ENCODE measurements at places on chromosomes 3 and 15.

DNA sequence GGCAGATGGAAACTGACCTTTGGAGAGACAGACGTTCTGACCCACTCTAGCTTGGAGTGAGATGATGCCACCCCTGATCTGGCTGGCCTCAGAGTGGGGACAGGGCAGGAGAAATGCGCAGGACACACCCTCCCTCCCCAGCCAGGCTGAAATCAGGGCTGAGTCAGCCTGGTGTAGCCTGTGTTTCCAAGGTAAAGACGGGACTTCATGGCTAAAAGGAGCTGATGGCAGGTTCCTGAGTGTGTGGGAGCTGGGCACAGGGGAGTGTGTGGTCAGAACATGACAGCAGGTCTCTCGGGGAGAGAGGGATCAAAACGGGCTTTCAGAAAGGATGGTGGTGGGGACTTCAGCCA, 14.6 kb upstream of the POLG start:
- no peak for DNase-seq

DNA sequence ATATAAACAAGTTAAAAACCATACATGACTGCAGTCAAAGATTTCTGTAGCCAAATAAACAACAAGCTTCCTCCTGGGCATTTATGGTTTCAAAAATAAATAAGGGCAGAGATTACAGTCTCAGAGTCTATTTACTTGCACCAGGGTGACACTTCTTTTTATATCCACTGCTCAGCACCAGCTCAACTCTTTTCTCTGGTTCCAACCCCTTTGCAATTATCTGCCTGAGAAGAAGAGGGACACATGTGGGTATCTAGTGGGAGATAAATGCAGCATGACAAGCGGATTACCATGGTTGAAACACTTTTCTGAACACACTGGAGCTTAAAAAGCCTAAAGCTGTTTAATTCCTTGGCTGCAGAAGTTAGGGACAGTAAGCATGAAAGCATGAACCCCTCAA, 311.5 kb downstream of the CNTN3 start:
- no peak for DNase-seq

GRCh38 chr3:139930211-139930610, 4.8 kb upstream of the CLSTN2 start:
- DNase-seq, result no peak

DNA sequence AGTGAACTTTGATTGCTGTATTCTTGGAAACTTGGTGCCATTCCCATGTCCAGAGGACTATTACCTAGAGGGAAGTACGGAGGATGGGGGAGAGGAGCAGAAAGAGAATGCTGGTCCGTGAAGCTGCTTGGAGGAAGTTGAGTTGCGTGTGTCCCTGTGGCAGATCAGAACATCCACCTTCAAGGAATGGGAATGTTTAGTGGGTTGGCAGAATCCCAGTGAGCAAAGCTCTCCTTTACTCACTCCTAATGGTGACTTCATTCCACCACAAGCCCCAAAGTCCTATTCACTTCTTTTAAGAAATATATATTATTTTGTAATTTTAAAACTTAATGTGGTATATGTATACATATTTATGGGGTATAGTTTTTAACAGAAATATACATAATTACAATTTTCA, 247.8 kb upstream of the FEZF2 start:
- DNase-seq, result no peak

GRCh38 chr3:112860898-112861297, 14.2 kb upstream of the CD200R1L start:
- peak; percentile 55 for DNase-seq

DNA sequence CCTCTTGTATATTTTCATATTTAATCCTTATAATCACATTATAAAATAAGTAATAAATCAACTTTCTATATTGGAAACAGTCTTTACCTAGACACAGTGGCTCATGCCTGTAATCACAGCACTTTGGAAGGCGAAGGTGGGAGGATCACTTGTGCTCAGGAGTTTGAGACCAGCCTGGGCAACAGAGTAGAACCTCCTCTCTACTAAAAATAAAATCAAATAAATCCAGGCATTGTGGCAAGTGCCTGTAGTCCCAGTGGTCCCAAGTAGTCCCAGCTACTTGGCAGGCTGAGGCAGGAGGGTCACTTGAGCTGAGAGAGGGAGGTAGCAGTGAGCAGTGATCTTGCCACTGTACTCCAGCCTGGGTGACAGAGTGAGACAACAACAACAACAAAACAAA, 975.1 kb downstream of the ROBO1 start:
- DNase-seq, result no peak

DNA sequence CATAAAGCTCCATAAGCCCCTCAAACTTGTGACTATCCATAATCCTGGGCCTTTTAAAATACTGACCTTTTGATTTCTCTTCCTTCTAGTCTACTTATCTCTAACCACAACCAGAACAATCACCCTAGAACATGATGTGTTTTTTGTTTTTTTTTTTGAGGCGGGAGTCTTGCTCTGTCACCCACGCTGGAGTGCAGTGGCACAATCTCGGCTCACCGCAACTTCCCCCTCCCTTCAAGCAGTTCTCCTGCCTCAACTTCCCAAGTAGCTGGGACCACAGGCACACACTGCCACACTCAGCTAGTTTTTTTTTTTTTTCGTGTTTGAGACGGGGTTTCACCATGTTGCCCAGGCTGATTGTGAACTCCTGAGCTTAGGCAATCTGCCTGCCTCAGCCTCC, 25.1 kb downstream of the VPS39 start:
- no peak for DNase-seq

DNA sequence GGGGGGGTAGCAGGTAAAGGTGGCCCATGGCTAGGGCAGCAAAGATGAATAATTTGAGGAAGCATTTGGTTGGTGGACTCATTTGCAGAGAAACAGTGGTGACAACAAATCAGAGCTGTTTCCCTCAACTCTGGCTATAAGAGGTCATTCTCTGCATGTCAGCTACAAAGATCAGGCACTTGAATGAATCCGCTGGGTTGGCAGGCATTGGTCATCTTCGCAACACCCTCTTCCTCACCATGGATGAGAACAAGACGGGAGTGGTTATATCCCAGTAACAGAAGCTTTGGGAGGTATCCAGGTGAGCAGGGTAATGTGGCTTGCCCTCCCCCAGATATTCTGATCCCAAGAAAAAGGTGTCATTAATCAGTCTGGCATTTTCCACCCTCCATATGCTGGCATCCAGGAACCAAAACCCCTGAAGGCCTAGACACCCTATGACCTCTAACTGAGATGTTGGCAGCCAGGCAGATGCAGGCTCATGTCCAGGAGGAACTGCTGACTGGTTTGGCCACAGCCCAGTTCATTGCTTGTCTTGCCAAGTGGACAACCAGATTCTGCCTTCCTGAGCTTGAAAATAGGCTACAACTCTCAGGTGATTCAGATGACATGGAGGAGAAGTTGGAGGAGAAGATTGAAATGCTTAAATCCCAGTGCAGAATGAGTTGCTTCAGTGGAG, 108.9 kb upstream of the TRIM42 start:
- DNase-seq, result no peak

DNA sequence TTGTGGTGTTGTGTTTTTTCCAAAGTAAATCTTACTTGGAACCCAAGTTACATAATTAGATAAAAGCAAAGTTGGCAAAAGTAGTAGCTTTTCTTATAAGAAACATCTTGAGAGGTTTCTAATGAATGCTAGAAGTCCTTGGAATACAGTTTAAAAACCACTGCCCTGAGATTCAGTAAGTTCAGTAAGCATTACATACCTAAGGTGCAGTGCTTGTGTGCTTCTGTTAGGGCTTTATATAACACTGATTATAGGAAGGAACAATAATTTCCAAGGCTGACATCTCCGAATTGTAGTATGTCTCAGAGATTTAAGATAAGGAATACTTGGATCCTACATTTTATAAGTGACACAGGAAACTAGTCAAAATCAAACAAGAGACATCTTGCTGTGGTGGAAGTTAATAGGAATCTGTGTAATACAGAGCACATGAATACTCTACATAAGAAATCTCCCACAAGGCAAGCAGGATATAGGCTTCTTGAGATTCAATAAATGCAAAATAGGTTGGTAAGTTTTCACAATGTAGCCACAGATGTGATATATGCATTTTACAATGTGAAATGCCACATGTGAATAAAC, 268.2 kb downstream of the LSAMP start:
- no peak for DNase-seq

- DNase-seq, result no peak
Observed at GRCh38 chr15:39296955-39297354, 283.9 kb upstream of the THBS1 start.

DNA sequence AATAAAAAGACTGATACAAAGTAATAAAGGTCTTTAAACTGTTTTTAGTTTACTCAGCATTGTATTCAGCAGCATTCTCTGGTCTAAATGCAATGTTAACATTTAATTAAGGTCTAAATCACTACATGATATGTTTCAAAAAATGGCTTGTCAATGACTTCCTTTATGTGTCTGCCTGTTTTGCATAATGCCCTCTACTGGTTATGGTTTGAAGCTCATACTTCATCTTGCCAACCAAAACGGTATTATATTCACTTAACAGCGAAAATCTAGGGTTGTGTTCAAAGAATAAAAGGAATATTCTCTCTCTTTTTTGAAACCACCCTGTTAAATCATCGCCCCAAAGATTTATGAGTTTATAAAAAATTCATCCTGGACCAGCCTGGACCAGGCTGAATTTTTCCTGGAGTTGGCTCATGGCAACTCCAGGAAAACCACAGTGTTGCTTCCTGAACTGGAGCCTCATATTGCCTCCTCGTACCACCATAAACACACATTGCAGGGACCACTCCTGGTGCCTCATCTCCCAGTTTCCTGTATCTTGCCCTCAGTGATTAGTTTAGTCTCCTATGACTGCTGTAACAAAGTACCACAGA, 6.7 kb upstream of the NCEH1 start:
- DNase-seq, result no peak

DNA sequence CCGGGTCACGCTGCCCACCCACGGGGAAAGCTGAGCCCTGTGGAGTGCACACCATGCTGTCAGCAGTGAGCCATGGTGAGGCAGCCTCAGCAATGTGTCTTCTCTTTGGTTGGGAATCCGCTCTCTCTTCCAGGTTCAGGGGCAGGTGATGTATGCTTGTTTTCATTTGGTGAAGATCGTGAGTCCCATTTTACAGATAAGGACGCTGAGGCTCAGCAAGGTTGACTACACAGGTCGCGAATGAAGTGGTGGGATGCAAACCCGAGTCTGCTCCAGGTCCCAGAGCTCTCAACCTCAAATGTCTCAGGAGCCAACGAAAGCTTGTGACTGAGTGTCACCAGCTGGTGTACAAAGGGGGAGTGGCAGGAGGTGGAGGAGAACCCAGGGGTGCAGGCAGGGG, 74.3 kb downstream of the RPN1 start:
- no peak for DNase-seq

GRCh38 chr3:25663347-25663868, 1.3 kb downstream of the TOP2B start:
- DNase-seq, result no peak

GRCh38 chr15:37044915-37045648, 55.3 kb downstream of the MEIS2 start:
- DNase-seq, result no peak

DNA sequence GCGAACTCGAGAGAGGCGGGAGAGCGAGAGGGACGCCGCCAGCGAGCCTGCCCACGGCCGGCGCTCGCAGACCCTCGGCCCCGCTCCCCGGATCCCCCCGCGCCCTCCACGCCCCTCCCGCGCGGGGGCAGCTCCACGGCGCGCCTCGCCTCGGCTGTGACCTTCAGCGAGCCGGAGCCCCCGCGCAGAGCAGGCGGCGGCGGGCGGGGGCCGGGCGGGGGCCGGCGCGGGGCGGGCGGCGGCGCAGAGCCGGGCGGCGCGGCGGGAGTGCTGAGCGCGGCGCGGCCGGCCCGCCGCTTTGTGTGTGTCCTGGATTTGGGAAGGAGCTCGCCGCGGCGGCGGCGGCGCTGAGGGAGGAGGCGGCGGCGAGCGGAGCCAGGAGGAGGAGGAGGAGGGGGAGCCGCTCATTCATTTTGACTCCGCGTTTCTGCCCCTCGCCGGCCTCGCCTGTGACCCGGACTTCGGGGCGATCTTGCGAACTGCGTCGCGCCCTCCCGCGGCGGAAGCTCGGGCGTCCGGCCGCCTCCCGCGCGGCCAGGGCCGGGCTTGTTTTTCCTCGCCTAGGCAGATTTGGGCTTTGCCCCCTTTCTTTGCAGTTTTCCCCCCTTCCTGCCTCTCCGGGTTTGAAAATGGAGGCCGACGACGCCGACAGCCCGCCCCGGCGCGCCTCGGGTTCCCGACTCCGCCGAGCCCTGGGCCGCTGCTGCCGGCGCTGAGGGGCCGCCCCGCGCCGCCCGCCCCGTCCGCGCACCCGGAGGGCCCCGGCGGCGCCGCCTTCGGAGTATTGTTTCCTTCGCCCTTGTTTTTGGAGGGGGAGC, 524 bp downstream of the IGF1R start:
- DNase-seq, result no peak

DNA sequence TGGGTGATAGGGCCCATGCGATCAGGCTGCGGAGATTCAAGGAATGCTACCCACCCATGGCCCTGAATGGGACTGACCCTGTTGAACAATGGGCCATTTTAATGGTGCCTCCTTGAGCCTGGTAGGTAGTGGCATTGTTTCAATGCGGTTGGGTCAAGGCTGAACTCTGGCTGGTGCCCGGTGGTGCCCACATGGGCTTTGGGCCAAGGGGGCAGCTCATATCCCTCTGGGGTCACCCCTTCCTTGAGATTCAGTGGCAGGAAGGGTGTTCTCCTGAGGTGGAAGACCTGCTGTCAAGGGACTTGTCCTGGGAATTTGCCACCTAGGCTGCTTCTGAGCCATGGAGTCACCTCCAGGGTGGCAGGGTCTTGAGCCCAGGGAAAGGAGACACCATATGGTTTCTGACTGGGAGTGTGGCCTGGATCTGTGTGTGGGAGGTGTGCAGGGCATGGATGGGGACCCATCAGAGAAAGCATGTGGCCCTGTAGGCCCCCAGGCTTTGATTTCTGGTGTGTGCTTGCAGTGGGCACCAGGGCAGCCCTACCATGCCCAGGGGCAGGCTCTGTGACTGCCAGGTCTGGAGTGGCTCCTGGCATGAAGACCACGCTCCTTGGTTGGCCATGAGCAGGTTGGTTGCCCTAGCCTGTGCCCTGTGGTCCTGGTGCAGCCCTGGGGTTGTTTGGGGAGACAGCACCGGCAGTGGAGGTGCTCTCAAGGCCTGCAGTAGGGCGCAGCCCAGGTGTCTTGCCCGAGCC, 199.9 kb downstream of the UBE3A start:
- DNase-seq, result no peak

GRCh38 chr15:31367730-31368344, 41.2 kb downstream of the KLF13 start:
- no peak for DNase-seq

GRCh38 chr15:74320352-74321247, 46.8 kb downstream of the CYP11A1 start:
- DNase-seq, result no peak

GRCh38 chr3:39136533-39137434, 16.6 kb downstream of the CSRNP1 start:
- no peak for DNase-seq

- DNase-seq, result no peak
Observed at GRCh38 chr15:66724732-66725463, 22.9 kb downstream of the SMAD6 start.

GRCh38 chr15:48602358-48603122, 43.0 kb downstream of the FBN1 start:
- DNase-seq, result no peak

Measured in DMS 273 treated with DMSO at 0.1 percent for 48 hours (cell line).